ENCODE measurements at places on chromosomes 3 and 15.

DNA sequence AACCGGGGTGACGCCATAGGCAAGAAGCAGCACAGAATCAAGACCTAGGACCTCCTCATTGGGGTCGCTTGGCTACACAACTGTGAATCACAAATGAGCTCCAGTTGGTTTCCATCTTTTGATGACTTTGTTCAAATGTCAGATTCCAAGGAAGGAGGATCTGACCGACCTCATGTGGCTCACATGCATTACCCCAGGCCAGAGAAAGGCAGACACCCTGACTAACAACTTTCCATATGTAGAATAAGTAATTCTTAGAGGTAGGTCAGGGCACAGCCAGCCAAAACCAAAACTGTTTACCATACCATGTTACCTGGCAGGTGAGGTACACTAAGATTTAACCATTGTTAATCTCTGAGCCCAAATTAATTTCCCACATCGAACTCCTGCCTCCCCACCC, 96.5 kb downstream of the CCNL1 start:
- no peak for DNase-seq

GRCh38 chr3:145767909-145768308, 393.1 kb downstream of the PLOD2 start:
- DNase-seq, result no peak

- DNase-seq, result no peak
Measured at GRCh38 chr15:85748729-85749128, 46.0 kb downstream of the KLHL25 start.

GRCh38 chr3:100090669-100091005, 23.7 kb downstream of the FILIP1L start:
- no peak for DNase-seq

GRCh38 chr3:6516143-6516542, 344.8 kb upstream of the GRM7 start:
- DNase-seq, result no peak

DNA sequence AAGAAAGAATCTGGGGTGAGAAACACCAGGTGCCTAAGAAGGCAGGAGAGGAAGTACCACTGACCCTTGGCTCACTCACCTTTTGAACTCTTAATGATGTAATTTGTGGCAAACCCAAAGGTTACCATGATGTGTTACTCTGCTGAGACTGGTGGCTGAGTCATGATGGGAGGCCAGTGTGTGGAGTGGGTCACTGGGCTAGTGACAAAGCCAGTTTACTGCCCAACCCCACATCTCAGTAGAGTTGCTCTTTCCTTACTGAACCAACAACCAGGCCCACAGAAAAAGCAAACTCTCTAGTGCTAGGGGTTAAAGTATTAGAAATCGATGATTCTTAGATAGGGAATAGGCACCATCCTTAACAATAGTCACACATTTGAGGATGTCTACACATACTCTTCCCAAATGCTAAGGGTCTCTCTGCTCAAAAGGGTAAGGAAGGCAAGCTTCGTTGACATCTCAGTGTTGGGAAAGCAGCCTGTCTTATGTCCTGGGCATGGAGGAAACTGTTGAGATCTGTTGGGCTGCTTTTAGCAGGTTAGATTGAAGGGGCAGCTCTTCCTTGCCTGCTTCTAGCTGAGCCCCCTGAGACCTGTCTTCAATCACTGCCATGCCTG, 3.1 kb downstream of the RBP2 start:
- no peak for DNase-seq

GRCh38 chr3:57100046-57100695, 39.7 kb downstream of the SPATA12 start:
- peak; percentile 34 for DNase-seq

DNA sequence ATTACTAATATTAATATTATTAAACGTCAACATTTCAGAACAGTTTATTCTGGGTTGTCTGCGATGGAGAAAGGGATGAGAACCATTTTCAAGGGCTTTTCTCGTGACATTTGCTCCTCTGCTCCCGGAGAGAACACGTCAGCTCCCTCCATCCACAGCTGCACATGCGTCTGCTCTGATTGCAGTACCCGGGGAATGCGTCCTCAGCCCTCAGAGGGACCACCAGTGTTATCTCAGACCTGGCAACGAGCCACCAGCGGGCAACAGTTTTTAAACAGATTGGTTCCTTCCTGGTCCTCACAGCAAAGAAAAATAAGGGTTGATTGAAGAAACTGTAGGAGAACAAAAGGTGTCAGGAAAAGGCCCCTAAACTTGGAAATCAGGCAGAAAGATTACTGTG, 202.2 kb upstream of the ADAMTS9 start:
- DNase-seq, result no peak

GRCh38 chr3:72270072-72270681, 485.2 kb upstream of the PROK2 start:
- no peak for DNase-seq

DNA sequence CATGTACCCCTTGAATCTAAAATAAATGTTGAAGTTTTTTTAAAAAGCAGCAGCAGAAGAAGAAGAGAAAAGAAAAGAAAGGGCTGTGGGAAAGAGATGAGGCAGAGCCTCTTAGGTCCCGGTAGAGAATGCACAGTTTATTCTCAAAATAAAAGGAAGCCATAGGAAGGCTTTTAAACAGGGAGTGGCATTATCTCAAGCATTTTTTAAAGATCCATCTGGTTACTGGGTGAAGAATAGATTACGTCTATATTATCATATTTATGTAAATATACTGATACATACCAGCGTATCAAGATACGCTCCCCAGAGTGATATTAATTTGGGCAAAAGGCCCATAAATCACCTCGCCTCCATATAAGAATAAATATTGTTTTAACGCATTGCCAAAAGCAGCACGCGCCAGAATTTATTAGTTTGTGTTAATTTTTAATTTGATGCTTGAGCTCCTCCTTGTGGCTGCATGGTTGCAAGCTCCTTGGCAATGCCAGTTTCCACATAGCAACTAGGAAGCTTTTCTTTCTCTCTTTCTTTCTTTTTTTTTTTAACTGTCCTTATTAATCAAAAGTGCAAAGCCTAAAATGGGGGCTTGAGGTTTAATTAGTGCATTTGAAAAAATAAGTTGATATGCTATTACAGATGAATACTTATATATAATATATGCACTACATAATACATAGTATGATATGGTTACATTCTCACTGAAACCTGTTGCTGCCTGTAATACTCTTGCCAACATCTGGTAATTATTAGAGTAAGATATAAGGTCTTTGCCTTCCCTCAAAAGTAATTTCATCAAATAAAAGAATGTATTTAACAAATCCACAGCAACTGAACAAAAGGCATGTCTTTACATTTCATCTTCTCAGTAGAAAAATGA, 242.8 kb upstream of the UBE2E2 start:
- peak; percentile 38 for DNase-seq

GRCh38 chr15:94070356-94071295, 160.7 kb upstream of the MCTP2 start:
- DNase-seq, result peak; percentile 37

DNA sequence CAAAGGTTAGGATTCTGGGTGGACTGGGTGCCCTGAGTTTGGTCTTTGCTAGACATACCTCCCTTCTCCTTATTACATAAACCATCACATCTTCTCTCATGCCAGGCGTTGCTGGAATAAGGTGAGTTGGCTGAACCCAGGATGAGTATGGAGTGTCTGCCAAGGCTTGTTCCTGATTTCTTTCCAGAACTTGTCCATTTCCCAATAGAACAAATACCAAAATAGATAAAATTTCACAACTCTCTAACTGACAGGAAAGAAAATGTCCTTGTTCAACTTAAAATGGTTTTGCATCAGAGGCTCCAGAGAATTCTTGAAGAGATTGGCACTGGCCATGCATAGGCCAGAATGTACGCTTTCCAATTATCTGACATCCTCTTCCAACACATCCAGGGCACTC, 291.9 kb downstream of the IGSF11 start:
- no peak for DNase-seq

All from NCI-H1417 (cell line).